Fibroblast of the aortic adventitia (primary cell): ENCODE measurements at places on chromosomes 11 and 22. TPM values are rescaled to one million over a fixed set of nuclear protein-coding genes. Genes with fewer than 3 reads are reported as not detected.

The EFCAB6 gene
- 2.5 and 2.7 TPM in 2 replicates for total RNA-seq

The CFAP300 gene
- 4.1 and 12.7 TPM in 2 replicates for total RNA-seq

DNA sequence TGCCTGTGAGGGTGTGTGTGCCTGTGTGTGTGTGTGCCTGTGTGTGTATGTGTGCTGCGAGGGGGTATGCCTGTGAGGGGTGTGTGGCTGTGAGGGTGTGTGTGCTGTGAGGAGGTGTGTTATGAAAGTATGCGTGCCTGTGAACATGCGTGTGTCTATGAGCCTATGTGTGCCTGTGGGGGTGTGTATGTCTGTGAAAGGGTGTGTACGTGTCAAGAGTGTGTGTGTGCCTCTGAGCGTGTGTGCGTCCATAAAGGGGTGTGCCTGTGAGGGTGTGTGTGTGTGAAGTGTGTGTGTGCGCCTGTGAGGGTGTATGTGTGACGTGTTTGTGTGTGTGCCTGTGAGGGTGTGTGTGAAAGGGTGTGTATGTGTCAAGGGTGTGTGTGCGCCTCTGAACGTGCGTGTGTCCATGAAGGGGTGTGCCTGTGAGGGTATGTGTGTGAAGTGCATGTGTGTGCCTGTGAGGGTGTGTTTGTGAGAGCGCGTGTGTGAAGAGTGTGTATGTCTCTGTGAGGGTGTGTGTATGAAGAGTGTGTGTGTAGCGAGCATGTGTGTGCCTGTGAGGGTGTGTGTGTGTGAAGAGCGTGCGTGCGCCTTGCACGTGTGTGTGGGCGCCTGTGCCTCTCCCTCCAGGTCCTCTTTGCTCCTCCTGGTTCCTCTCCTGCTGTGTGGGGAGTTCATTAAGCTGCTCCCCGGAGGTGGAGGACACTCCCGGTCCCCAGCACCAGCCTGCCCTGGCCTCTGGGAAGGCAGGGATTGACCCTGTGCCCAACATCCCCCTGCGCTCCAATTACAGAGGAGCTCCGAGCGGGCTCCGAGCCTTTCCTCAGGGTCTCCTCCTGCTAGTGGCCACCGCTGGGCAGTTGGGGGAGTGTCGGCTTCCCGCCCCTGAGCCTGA is 53.3 kb downstream of the CACNA1I start:
- no peak for DNase-seq

DNA sequence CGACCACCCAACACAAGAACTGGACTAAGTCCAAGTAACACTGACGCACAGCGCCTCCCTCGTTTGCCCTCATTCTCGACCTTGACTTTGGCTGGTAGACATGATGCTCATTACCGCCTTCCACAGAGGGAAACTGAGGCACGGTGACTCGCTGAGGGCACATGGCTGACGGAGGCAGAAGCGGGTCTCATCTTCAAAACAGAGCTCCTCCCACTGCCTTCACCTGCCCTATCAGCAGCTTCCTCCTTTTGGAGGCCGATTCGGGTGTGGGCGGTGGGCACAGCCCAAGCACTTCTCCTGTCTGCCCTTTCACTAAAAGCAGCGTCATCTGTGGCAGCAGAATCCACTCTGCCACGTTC is 2.0 kb upstream of the KMT5B start:
- no peak for DNase-seq

DNA sequence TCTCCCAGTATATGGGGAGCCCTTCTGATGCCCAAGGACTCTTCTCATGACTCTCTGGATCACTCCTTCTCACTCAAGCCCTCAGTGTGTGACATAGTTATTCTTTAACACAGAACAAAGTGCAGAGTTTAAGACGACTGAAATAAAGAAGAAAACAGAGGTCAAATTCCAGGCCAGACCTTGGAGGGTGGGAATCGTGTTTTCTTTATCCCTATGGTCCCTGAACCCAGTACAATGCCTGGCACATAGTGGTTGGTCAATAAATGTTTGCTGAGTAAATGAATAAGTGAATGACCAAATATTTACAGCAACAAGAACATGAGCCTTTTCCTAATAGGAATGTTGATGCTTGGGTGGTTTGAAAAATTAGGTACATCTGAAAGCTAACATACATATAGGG is 28.8 kb downstream of the VSTM5 start:
- no peak for DNase-seq

GRCh38 chr11:44466531-44467205 is 98.8 kb upstream of the CD82 start:
- DNase-seq, result no peak
